ENCODE measurements at places on chromosomes 6 and 20.

DNA sequence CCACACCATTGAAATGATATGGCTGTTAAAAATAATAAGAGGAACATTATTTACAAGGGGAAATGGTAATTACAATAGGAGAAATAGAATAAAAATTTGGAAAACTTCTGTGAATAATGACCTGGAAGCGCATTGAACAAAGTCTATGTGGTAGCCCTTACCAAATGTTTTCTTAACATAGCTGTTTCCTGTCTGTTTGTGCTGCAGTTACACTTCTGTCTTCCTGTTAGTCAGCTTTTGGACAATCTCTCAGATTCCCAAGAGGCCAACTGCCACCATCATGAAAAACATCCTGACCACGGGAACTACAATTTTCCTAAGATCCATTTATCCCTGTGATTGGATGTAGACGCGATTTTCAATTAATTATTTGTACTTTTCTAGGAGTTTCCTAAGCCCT lies 754.4 kb upstream of the MARCKS start:
- no peaks in the 10 kb centered on the region for H3K36me3 ChIP-seq
- no peak overlapping the region for H3K27ac ChIP-seq
- H3K27me3 ChIP-seq = no peaks in the 10 kb centered on the region
- no peaks in the 10 kb centered on the region for H3K4me1 ChIP-seq
- no peak for DNase-seq

GRCh38 chr6:29831776-29832175 lies 4.2 kb downstream of the HLA-G start:
- H3K36me3 ChIP-seq = no peaks in the 10 kb centered on the region
- no peaks in the 10 kb centered on the region for H3K4me1 ChIP-seq
- peaks cover 55% of the 10 kb centered on the region for H3K27me3 ChIP-seq
- no peak overlapping the region for H3K27ac ChIP-seq
- no peak for DNase-seq

- peaks cover 10% of the 10 kb centered on the region for H3K4me1 ChIP-seq
- no peak for DNase-seq
- peaks cover 22% of the 10 kb centered on the region for H3K36me3 ChIP-seq
- no peak overlapping the region for H3K4me3 ChIP-seq
Measured at GRCh38 chr6:166335378-166336302, 6.7 kb downstream of the SFT2D1 start.

GRCh38 chr6:12419631-12420272 lies 129.6 kb downstream of the EDN1 start:
- peaks cover 15% of the 10 kb centered on the region for H3K4me1 ChIP-seq
- no peak overlapping the region for H3K27ac ChIP-seq
- H3K4me3 ChIP-seq = no peak overlapping the region
- no peaks in the 10 kb centered on the region for H3K36me3 ChIP-seq
- H3K27me3 ChIP-seq = no peaks in the 10 kb centered on the region
